ENCODE measurements at places on chromosomes 12 and 14.

GRCh38 chr14:76311079-76311758 lies 64.7 kb upstream of the ESRRB start:
- H3K4me3 ChIP-seq, result no peak overlapping the region
- no peaks in the 10 kb centered on the region for H3K36me3 ChIP-seq
- ATAC-seq, result no peak
- H3K27ac ChIP-seq, result no peak overlapping the region

GRCh38 chr12:114218136-114218535 lies 187.8 kb downstream of the TBX5 start:
- no peak overlapping the region for H3K27ac ChIP-seq
- no peak overlapping the region for H3K4me3 ChIP-seq
- peaks cover 31% of the 10 kb centered on the region for H3K27me3 ChIP-seq
- no peaks in the 10 kb centered on the region for H3K36me3 ChIP-seq

- no peak for ATAC-seq
- peaks cover 35% of the 10 kb centered on the region for H3K27me3 ChIP-seq
- no peaks in the 10 kb centered on the region for H3K4me1 ChIP-seq
- H3K27ac ChIP-seq, result no peak overlapping the region
- H3K36me3 ChIP-seq, result no peaks in the 10 kb centered on the region
Measured at GRCh38 chr14:65826946-65827345, 414.4 kb downstream of the FUT8 start.

GRCh38 chr14:58540749-58541632 lies 96.8 kb upstream of the DACT1 start:
- H3K36me3 ChIP-seq, result peaks cover 8% of the 10 kb centered on the region
- H3K27me3 ChIP-seq, result no peaks in the 10 kb centered on the region
- H3K4me1 ChIP-seq, result peaks cover 8% of the 10 kb centered on the region
- no peak for ATAC-seq
- no peak overlapping the region for H3K27ac ChIP-seq

- peaks cover 100% of the 10 kb centered on the region for H3K27me3 ChIP-seq
- peaks cover 64% of the 10 kb centered on the region for H3K4me1 ChIP-seq
- no peaks in the 10 kb centered on the region for H3K36me3 ChIP-seq
- H3K4me3 ChIP-seq, result no peak overlapping the region
Measured at GRCh38 chr14:37596790-37597472, 1.5 kb downstream of the TTC6 start.

GRCh38 chr14:100382106-100382455 lies 58.9 kb downstream of the SLC25A47 start:
- H3K36me3 ChIP-seq, result no peaks in the 10 kb centered on the region
- H3K27me3 ChIP-seq, result no peaks in the 10 kb centered on the region
- H3K27ac ChIP-seq, result no peak overlapping the region
- no peak for ATAC-seq
- peaks cover 39% of the 10 kb centered on the region for H3K4me1 ChIP-seq

DNA sequence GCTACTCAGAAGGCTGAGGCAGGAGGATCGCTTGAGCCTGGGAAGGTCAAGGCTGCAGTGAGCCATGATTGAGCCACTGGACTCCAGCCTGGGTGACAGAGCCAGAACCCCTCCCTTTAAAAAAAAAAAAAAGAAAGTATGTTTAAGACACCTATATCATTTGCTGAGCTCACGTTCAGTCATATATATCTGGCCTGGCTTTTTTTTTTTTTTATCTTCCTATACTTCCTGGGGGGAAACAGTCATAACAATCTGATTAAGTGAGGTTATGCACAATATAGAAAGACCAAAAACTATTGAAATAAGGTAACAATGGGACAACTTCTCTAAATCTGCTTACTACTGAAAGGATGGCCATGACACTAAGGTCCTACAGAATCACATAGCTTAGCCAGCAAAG lies 9.4 kb upstream of the ARID2 start:
- H3K27ac ChIP-seq, result no peak overlapping the region
- no peaks in the 10 kb centered on the region for H3K27me3 ChIP-seq
- no peak for ATAC-seq
- no peak overlapping the region for H3K4me3 ChIP-seq

Data from gastroesophageal sphincter (tissue), 4 donors.